Uterus (tissue), 4 donors: ENCODE measurements at places on chromosomes 12 and 14. TPM values are rescaled to one million over a fixed set of nuclear protein-coding genes. Genes with fewer than 3 reads are reported as not detected.

- no peak for DNase-seq
- H3K27me3 ChIP-seq, result no peaks in the 10 kb centered on the region
- H3K4me1 ChIP-seq, result peaks cover 4% of the 10 kb centered on the region
- no peaks in the 10 kb centered on the region for H3K36me3 ChIP-seq
- H3K27ac ChIP-seq, result no peak overlapping the region
Measured at GRCh38 chr12:45260104-45260815, 44.4 kb downstream of the ANO6 start.

- no peak overlapping the region for H3K4me3 ChIP-seq
- no peak overlapping the region for H3K27ac ChIP-seq
- no peaks in the 10 kb centered on the region for H3K27me3 ChIP-seq
- H3K4me1 ChIP-seq, result no peaks in the 10 kb centered on the region
- no peaks in the 10 kb centered on the region for H3K36me3 ChIP-seq
Measured at GRCh38 chr14:82766996-82767395, 1233.3 kb upstream of the SEL1L start.

GRCh38 chr14:101027966-101028365 is 124.4 kb upstream of the RTL1 start:
- H3K4me1 ChIP-seq, result no peaks in the 10 kb centered on the region
- H3K36me3 ChIP-seq, result no peaks in the 10 kb centered on the region
- H3K4me3 ChIP-seq, result no peak overlapping the region
- H3K27me3 ChIP-seq, result no peaks in the 10 kb centered on the region

- peak overlapping the region; percentile 62 for H3K4me3 ChIP-seq
- H3K4me1 ChIP-seq, result no peaks in the 10 kb centered on the region
- H3K27ac ChIP-seq, result peak overlapping the region; percentile 83
- no peaks in the 10 kb centered on the region for H3K36me3 ChIP-seq
Measured at GRCh38 chr14:52070051-52070431, 1.2 kb upstream of the NID2 start.

DNA sequence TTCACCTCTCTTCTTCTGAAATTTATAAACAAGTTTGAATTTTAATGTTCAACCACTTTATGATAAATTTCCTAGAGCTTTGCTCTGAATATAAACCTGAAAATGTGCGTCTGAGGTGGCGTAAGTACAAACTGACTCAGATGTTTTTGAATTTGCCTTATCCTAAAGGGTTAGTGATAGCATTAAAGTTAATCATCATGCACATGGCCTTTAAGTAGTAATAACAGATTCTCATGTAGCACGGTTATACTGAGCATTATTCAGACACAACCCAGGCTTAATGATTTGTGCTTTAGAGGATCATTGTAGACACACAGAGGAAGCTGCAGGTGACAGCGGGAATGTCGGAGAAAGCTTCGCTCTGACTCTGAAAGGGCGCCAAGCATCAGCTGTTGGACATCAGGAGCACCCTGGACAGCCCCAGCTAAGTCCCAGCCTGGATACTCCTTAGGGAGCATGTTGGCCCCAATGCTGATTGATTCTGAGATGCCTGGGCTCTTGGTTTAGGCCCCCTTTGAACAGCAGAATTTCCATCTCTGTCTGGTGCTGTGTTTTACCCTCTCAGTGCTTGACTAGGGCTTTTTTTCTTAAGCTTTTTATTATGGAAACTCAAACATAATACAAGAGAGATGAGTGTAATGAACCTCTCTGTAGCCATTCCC is 91.1 kb downstream of the PLXNC1 start:
- no peak for DNase-seq
- H3K4me1 ChIP-seq, result no peaks in the 10 kb centered on the region
- no peaks in the 10 kb centered on the region for H3K36me3 ChIP-seq
- H3K27me3 ChIP-seq, result no peaks in the 10 kb centered on the region

DNA sequence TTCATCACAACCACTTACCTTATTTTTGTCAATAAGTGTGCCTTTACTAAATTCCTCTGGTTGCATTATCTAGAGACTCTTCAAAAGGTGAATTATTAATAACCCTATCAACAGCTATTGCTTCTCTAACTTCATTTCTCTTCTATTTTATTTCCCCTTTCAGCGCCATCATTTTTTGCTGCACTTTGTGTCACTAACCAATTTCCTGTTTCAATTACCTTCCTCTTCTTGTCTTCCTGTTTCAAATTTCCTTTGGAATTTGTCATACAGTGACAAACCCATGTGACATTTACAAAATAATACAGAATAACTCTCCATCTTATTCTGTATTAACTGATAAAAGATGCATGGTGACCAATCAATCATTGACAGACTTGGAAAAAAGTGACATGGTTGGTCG is 12.2 kb upstream of the CLEC2A start:
- DNase-seq, result no peak
- H3K4me3 ChIP-seq, result no peak overlapping the region
- H3K27ac ChIP-seq, result no peak overlapping the region
- H3K36me3 ChIP-seq, result no peaks in the 10 kb centered on the region
- H3K27me3 ChIP-seq, result no peaks in the 10 kb centered on the region
- H3K4me1 ChIP-seq, result no peaks in the 10 kb centered on the region

The NUAK1 gene
- 9.4 TPM for total RNA-seq

GRCh38 chr12:129305851-129306250 is 452.6 kb downstream of the GLT1D1 start:
- DNase-seq, result no peak
- H3K4me3 ChIP-seq, result no peak overlapping the region
- no peaks in the 10 kb centered on the region for H3K27me3 ChIP-seq
- H3K27ac ChIP-seq, result no peak overlapping the region
- no peaks in the 10 kb centered on the region for H3K4me1 ChIP-seq

GRCh38 chr14:105395538-105395854 is 2.8 kb upstream of the TEX22 start:
- no peaks in the 10 kb centered on the region for H3K4me1 ChIP-seq
- no peaks in the 10 kb centered on the region for H3K36me3 ChIP-seq
- no peak overlapping the region for H3K27ac ChIP-seq
- no peaks in the 10 kb centered on the region for H3K27me3 ChIP-seq
- no peak for DNase-seq
- H3K4me3 ChIP-seq, result no peak overlapping the region

DNA sequence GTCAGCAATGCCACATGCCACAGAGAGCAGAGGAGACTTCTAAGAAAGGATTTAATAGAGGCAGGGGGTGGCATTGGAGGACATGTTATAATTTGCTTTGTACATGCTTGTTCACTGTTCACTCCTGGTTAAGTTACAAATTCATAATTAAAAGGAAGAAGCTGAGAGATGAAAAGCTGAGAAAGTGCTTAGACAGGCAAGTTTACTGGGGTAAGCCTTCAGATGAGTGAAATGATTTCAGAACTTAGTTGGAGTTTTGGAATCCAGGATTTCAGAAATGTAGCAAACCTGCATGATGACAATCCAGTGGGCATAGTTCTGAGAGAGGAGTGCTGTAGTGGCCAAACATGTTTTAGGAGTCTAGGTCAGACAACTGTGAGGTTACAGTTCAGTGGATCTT is 67.3 kb upstream of the FBXO33 start:
- no peak overlapping the region for H3K27ac ChIP-seq
- no peaks in the 10 kb centered on the region for H3K4me1 ChIP-seq
- H3K27me3 ChIP-seq, result no peaks in the 10 kb centered on the region
- H3K4me3 ChIP-seq, result no peak overlapping the region
- no peak for DNase-seq

DNA sequence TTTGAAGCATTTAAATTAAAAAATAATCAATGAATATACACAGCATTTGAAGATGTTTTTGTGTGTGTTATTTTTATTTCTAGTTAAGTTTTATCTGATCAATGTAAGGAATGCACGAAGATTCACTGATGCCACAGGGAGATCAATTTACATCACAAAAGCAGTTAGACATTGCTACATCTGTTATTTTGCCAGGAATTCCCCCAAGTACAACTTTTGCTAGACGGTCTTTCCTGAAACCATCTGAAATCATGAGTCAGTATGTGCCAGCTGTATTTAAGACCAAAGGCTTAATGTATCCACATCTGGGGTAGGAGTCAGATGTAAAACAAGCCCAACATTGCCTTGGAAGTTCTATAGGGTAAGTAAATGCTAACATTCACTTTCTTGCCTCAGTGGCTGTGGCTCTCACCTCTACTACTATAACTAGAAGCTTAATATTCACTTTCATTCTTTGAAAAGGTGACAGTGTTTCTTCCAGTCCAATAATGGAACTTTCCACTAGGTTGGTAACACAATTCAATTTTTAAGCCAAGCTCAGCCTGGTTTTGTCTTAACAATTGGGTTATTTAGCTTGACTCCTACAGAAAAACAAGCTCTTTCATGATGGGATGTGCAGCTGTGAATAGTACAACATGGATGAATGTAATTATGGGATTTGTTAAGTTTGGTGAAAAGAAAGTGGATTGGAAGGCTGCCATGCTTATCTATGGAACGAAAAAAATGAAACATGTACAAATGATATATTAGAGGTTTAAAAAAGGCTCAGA is 385.4 kb upstream of the TMEM132C start:
- no peaks in the 10 kb centered on the region for H3K27me3 ChIP-seq
- H3K36me3 ChIP-seq, result no peaks in the 10 kb centered on the region
- no peaks in the 10 kb centered on the region for H3K4me1 ChIP-seq
- no peak overlapping the region for H3K27ac ChIP-seq

- no peaks in the 10 kb centered on the region for H3K4me1 ChIP-seq
- H3K27ac ChIP-seq, result no peak overlapping the region
- H3K36me3 ChIP-seq, result no peaks in the 10 kb centered on the region
- no peak overlapping the region for H3K4me3 ChIP-seq
- DNase-seq, result no peak
Measured at GRCh38 chr12:9948606-9949296, 16.6 kb upstream of the CLEC2A start.

The OR9K2 gene
- total RNA-seq, result not detected

GRCh38 chr14:93951635-93952540 is 24.5 kb downstream of the ASB2 start:
- no peak overlapping the region for H3K4me3 ChIP-seq
- no peak for DNase-seq
- no peaks in the 10 kb centered on the region for H3K4me1 ChIP-seq
- H3K36me3 ChIP-seq, result no peaks in the 10 kb centered on the region

The KRT75 gene
- not detected for total RNA-seq

DNA sequence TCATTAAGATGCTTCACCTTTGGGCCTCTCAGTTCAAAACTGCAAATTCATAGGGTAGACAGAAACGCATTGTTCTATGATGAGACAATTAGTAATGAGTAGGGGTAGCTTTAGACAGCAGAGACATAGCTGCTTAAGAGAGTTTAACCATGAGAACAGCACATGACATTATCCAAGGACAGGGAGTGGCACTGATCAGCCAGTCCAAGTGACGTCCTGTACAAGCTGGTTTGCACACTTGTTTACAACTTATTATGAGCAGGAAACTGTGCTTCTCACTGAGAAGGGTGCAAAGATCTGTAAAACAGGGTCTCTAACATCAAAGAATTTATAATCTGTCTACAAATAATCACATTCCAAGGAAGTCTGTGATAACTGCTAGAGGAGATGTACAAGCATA is 11.2 kb upstream of the SRSF5 start:
- no peak overlapping the region for H3K27ac ChIP-seq
- H3K27me3 ChIP-seq, result no peaks in the 10 kb centered on the region
- H3K4me1 ChIP-seq, result no peaks in the 10 kb centered on the region
- DNase-seq, result no peak
- H3K36me3 ChIP-seq, result no peaks in the 10 kb centered on the region

GRCh38 chr14:28761438-28762291 is 4.9 kb upstream of the FOXG1 start:
- no peaks in the 10 kb centered on the region for H3K36me3 ChIP-seq
- no peaks in the 10 kb centered on the region for H3K4me1 ChIP-seq
- no peak overlapping the region for H3K4me3 ChIP-seq
- no peak for DNase-seq
- H3K27me3 ChIP-seq, result peaks cover 20% of the 10 kb centered on the region

DNA sequence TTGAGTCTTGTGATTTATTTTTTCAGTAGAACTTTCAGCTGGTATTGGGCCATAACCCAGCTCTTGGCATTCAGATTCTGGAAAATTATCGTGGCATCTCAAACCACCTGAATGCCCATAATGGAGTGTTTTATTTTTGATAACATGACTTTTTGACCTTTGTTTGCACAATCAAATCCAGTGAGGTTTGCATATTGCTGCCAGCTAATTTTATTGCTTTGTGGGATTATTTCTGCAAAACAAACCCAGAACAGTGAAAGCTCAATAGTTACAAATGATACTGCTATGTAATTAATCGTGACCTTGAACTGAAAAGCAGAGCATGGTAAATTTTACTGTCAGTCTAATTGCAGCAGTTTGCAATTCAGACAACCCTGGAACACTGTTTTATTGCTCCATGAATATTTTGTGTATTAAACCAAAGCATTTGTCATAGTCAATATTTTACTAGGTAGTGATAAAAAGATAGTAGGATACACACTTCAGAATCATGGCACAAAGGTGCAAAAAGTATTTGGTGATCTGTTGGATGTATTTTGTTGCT is 255.2 kb upstream of the NAV3 start:
- no peaks in the 10 kb centered on the region for H3K36me3 ChIP-seq
- no peaks in the 10 kb centered on the region for H3K4me1 ChIP-seq
- DNase-seq, result no peak
- no peaks in the 10 kb centered on the region for H3K27me3 ChIP-seq
- H3K4me3 ChIP-seq, result no peak overlapping the region

The CMA1 gene
- total RNA-seq, result not detected

DNA sequence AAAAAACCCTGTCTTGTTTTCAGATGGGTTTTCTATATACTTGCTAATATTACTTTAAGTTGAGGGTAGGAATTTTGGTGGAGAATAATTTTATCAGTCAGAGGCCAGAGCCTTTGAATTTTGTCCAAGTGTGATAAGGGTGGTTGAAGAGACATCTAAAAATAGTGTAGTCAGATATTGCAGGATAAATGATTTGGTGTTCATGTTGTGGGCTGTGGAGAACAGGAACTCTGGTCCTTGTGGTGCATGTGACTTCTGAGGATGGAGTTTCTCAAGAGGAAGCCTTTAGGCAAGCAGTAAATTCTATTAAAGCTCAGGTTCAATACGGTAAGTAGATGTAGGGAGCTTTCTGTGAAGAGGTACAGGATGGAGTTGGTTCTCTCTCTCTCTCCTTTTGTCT is 2.8 kb downstream of the ADAM21 start:
- no peaks in the 10 kb centered on the region for H3K27me3 ChIP-seq
- H3K4me3 ChIP-seq, result no peak overlapping the region

DNA sequence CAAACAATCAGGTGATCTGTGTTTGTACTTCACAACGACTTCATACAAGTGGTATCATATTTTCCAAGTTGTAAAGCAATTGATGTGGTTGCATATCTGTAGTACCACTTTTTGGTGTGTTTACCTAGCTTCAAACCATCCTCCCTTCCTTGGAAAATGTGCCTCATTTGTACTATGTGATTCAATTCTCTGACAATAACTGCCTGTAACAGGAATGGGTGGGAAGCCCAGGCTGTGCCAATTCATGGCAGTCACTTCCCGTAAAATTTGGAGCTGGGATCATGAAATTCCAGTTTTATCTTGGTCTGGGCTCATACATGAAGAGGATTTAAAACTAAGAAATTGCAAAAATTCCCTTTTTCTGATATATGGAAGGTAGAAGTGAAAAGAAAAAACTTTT is 250.1 kb downstream of the DIO2 start:
- no peaks in the 10 kb centered on the region for H3K4me1 ChIP-seq
- H3K27me3 ChIP-seq, result no peaks in the 10 kb centered on the region
- H3K27ac ChIP-seq, result no peak overlapping the region
- H3K36me3 ChIP-seq, result no peaks in the 10 kb centered on the region
- no peak overlapping the region for H3K4me3 ChIP-seq

The FRMD6 gene
- 149 TPM for total RNA-seq

- H3K36me3 ChIP-seq, result no peaks in the 10 kb centered on the region
- H3K27ac ChIP-seq, result no peak overlapping the region
- no peak overlapping the region for H3K4me3 ChIP-seq
- H3K4me1 ChIP-seq, result no peaks in the 10 kb centered on the region
- H3K27me3 ChIP-seq, result no peaks in the 10 kb centered on the region
Measured at GRCh38 chr12:130083734-130084133, 78.5 kb upstream of the FZD10 start.
